ENCODE measurements at places on chromosomes 1 and 21.

DNA sequence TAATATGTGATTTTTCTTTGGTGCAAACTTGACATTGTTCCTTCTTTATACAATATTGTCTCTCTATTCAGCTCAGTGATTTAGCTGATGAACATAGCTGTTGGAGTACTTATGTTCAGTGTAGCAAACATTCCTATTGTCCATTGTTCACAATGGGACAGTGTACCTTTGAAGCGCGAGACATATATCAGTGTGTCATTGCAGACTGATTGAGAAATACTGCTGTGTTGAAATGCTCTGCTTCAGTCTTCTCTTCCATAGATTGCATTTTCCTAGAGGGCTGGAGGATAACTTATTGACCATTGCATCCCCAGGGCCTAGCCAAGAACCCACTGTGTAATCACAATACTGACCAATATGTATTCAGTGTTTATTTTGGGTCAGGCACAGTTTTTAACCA lies 46.5 kb downstream of the HLX start:
- DNase-seq: no peak

DNA sequence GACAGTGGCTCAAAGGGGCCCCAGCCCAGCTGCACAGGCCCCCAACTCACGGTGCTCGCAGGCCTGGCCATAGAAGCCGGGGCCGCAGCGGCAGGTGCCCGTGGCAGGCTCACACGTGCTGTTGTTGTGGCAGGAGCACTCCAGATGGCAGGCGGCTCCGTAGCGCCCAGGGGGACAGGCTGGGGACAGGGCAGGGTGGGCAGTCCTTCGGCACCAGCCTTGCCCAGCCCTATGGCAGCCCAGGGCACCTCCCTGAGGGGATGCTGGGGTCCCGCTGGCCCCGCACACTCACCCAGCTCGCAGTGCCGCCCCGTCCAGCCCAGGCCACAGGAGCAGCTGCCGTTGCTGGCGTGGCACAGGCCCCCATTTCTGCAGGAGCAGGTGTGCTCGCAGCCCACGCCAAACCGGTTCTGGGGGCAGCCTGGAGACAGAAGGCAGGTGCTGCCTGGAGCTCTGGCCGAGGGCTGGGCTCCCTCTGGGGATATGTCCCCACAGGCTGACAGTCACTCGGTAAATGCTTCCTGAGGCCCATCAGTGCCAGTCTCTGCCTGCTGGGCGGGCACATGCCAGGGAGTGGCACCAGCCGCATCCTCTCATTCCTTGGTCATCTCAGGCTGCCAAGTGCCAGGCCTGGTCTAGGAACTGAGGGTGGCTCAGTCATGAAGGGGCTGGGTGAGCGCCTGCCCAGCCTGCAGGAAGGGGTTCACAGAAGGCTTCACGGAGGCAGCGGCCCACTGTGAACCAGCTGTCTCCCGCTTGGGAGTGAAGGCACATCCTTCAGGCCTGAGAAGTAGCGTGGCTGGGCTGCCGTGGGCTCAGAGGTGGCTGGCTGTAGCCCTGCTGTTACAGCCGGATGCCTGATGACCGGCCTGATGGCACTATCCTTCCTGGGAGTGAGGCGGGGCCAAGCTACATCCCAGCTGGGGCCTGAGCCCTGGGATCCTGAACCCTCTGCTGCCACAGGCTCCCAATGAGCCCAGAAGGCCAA lies 40.1 kb downstream of the ARHGEF16 start:
- no peak for DNase-seq

GRCh38 chr1:41454406-41454805 lies 30.1 kb downstream of the EDN2 start:
- no peak for DNase-seq

DNA sequence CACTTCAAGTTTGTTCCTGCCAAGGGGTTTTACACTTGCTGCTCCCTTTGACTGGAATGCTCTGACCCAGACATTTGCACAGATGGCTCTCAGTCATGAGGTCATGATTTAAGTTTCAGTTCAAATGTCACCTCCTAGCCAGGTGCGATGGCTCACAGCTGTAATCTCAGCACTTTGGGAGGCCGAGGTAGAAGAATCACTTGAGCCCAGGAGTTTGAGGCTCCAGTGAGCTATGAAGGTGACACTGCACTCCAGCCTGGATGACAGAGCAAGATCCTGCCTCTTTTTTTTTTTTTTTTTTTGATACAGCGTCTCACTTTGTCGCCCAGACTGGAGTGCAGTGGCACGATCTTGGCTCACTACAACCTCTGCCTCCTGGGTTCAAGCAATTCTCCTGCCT lies 4.5 kb upstream of the ZMYM4 start:
- DNase-seq: no peak

DNA sequence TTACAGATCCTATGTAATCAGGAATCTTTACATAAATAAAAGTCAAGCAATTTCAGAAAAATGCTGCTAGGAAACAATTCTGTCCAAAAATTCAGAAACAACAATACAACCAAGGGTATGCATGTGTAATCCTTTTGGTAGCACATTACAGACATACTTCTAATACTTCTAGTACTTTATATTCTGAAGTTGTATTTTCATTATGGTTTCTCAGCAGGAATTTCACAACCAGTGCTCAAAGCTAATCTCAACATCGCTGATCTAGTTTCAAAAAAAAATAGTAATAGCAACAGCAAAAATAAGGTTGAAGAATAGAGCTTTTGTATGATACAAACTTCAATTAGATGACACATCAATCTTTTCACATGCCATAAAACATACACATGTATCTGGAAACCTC lies 545.2 kb downstream of the LTN1 start:
- no peak for DNase-seq
